ENCODE measurements at places on chromosomes 12 and 14.

DNA sequence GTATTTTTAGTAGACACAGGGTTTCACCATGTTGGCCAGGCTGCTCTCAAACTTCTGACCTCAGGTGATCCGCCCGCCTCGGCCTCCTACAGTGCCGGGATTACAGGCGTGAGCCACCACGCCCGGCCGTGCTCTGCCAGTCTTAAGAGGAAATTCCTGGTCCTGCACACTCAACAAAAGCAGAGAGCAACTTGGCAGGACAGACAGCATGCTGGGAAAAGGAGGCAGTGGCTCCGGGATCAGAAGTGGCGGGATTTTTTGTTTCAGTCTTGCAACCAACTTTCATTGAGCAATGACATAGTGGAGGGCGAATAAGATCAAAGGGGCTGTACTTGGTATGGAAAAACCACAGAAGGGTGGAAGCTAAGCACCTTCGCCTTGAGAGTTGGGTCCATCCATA lies 2.1 kb downstream of the CKAP4 start:
- DNase-seq = no peak

DNA sequence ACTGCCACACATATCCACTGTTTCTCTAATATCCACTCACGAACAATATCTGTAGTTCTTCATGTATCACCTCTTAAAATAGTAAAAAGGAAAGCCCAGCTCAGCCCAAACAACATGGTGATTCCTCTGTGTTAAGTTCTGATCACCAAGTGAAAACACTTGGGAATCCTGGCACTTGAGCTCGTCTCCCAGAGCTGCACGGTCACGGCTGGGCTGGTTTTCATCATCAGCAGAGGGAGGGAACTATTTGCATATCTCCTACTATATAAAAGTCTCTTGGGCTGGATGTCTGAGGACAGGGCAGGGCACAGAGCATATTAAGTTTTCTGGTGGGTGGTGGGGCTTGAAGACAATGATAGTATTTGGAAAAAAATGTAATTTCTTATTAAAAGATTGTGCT lies 870.6 kb downstream of the TMEM121 start:
- DNase-seq = no peak

DNA sequence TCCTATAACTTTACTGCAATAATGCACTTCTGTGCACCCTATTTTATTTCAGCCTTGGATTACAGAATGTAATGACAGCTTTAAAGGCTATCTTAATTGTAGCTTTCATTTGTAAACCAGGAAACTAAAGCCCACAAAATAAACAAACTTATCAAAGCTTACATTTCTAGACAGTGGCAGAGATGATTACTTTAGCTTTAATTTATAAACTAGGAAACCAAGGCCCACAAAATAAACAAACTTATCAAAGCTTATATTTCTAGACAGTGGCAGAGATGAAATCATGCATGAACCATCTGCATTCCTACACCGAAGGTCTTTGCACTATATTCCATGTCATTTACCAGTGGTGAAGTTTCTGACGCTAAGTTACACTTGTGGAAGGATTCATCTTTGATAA lies 74.4 kb downstream of the PRKD1 start:
- DNase-seq = no peak

GRCh38 chr12:104568935-104569334 lies 112.2 kb downstream of the CHST11 start:
- no peak for DNase-seq
